ENCODE measurements at places on chromosomes 7 and 10.
A peak's percentile ranks its signal among the peaks of the same experiment; 100 is the strongest.

DNA sequence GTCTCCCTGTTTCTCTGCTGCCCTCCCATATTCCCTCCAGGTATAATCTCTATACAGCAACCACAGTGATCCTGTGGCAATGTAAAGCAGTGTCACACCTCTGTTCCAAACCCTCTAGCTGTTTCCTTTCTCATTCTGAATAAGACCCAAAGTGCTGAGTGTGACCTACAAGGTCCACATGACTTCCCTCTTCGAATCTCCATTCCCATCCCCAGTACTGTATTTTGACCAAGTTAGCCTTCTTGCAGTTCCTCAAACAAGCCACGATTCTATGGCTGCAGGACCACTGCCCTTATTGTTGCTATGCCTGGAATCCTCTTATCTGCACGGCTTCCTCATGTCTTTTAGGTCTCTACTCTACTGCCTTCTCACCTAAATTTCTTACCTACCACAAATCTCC lies 291.9 kb downstream of the DOCK4 start:
- DNase-seq: no peak

DNA sequence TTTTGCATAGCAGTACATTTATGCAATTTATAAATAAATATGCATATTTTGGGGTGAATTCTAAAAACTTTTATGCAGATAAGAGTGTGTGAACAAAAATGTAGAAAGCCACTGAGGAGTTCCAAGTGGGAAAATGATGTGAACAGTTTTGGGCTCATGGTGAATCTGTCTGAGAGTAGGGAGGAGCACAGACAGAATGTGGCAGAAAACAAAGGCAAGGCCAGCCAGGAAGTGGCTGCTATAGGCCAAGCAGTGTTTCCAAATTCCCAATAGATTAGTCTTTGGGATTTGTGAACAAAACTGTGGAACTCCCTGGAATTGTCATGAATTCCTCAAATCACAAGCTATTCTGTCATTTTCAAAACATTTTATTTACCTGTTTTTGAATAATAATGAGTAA lies 73.6 kb upstream of the AMPH start:
- no peak for DNase-seq

- DNase-seq: no peak
These were observed 411.6 kb upstream of the KCND2 start for GRCh38 chr7:119861385-119861784.

DNA sequence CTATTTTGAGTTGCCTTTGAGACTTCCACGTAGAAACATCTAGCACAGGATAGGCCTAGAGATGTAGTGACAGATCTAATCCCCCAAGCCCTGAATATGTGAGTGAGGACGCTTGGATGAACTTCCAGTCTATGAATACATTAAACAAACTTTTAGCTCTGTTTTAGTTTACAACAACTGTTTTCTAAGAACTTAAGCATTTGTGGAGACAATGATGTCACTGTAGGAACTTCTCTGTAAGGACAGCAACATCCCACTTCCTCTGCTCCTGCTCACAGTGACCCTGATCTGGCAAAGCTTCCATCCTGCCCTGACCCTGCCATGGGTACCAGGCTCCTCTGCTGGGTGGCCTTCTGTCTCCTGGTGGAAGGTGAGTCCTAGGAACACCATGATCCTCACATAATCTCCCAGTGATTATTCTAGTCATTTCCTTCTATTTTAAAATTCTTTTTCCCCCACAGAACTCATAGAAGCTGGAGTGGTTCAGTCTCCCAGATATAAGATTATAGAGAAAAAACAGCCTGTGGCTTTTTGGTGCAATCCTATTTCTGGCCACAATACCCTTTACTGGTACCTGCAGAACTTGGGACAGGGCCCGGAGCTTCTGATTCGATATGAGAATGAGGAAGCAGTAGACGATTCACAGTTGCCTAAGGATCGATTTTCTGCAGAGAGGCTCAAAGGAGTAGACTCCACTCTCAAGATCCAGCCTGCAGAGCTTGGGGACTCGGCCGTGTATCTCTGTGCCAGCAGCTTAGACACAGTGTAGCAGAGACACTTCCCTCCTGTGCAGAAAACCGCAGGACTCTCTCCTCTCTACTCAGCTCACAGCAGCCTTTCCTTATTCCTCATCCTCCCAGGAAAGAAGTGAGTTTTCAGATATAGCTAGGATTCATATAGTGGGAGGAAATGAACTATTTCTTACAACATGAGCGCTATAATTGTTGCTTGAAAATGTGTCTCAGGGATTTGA lies 194.4 kb upstream of the PRSS1 start:
- DNase-seq: no peak

GRCh38 chr10:87661861-87662785 lies 2.4 kb downstream of the PAPSS2 start:
- DNase-seq: no peak

- DNase-seq: peak; percentile 18
These were observed 365 bp downstream of the YME1L1 start for GRCh38 chr10:27153845-27154193.

GRCh38 chr7:145152589-145152988 lies 316.7 kb upstream of the TPK1 start:
- DNase-seq: no peak

GRCh38 chr7:43650457-43651052 lies 67.6 kb downstream of the STK17A start:
- no peak for DNase-seq

DNA sequence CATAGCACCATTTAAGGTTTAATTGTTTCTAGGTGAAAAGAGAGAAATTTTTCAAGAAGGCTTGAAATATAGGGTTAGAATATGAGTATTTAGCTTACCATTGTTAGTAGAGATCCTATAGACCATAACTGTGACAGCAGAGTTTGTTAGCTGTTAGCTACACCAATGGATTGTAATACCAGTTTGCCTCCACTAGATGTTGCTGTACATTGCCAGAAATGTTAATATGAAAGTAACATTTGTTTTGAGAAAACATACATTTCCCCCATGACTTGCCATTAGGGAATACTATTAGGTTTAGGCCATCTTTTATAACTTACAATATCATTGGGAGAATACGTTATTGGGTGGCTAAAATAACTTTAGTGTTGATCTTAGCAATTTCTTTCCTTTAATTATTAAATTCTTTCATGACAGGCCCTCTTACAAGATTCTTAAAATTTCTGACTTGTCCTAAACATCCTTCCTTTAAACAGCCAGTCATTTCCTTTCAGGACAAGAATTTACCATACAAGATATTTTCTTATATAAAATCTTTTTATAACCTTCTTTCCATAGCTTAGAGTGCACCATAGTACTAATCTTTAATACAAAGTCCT lies 39.5 kb downstream of the ZNF117 start:
- DNase-seq: no peak
